ENCODE measurements at places on chromosomes 6 and 20.

DNA sequence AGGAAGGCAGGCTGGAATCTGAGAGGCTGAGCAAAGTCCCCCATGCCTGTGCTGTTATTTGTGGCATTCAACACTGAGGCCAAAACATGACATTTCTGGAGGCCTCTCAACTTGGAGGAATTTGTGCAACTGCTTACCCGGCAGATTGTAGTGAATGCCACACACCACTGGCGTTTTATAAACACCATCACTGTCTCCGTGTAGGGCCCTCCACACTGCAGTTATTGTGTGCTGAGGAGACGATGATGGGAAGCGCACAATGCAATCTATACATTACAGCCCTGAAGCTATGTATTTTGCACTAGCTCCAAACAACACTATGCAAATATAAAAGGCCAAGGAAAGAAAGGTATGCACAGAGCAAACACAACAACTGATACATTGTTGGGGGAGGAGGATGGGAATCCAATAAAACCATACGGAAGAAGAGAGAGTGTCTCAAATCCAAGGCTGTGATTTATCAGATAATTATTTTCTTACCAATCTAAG, 106.5 kb downstream of the SMLR1 start:
- DNase-seq = no peak

DNA sequence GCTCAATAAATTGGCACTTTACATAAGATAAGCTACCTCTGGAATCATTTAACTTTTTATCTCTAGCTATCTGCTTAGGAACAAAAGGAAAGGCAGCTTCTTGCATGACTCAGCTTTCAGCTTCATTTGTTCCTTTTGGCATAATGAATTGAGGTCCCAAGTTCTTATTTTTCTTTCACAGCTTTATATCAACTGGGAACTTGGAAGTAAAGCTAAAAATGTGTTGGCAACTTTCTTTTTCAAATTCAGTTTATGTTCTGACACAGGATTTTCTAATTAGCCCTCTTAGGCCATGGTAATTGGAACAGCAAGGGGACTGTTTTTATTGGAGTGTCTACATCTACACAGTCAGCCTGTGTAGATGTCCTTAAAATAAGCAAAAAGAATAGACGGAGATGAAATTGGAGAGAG, 55.2 kb upstream of the MRAP2 start:
- DNase-seq = no peak

GRCh38 chr20:57952136-57952535, 242.3 kb upstream of the PMEPA1 start:
- DNase-seq = no peak

DNA sequence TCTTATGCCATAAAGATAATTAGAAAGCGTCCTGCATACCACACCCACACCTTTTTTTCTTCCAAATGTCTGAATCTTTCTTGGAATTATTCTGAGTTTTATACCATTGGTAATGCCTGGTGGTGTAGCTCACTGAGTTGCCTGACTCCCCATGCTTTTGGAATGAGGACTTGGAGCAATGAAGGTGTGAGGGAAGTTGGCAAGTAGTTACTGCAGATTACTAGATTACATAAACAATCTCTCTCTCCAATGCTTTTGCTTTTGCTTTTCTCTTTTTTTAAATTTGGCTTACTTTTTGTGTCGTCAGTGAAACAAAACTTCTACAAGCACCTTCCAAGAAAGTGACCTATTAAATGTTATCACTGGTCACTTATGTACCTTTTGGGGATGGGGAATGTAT, 406.1 kb upstream of the SOX4 start:
- no peak for DNase-seq

- no peak for DNase-seq
Measured at GRCh38 chr6:24606200-24606930, 39.6 kb downstream of the KIAA0319 start.

DNA sequence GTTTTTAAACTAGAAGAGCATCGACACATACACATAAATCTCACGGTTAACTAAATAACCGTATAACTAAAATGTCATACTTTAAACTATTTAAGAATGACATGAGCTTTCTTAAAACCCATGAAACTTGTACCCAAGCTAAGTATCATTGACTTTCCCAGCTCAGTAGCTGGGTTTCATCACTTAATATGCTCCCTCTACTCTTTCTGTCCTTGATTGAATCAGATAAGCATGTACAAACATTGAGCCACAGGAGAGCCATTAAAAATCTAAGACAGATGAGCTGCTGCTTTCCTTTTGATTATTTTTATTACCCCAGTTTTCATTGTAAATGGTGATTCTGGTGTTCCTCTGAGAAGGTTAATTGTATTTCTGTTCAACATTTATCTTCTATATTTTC, 115.8 kb downstream of the FOXO3 start:
- DNase-seq = no peak

DNA sequence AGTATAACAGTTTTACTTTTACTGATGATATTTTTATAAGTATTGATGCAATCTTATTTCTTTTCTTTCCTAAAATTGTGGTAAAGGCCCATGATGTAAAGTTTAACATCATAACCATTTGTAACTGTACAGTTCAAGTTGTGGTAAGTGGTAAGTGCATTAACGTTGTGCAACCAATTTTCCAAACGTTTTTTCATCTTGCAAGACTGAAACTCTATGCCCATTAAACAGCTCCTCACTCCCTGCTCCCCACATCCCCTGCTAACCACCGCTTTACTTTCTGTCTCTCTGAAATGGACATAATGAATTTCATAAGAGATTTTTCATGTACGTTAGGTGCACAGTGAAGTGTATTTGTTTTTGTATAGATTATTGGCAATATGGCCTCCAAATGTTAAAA, 106.0 kb downstream of the PACRG start:
- no peak for DNase-seq

DNA sequence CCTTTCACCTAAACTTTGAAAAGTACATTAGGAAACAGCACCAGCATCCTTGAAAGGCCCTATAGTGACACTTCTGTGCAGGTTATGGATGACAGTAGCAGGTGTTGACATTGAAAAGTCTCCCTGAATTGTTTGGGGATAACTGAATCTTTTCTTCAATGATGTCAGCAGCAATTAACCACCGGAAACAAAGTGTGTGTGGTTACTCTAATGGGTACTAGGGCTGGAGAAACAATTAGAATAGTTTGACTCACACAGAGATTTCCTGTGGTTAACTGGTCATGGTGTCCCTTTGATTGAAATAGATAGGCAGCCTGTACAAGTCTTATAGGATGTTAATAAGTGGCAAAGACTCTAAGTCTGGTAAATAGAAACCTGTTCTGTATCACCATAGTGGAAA, 189.1 kb downstream of the TBX18 start:
- DNase-seq = no peak

GRCh38 chr20:22986601-22987000, 48.5 kb upstream of the SSTR4 start:
- no peak for DNase-seq

DNA sequence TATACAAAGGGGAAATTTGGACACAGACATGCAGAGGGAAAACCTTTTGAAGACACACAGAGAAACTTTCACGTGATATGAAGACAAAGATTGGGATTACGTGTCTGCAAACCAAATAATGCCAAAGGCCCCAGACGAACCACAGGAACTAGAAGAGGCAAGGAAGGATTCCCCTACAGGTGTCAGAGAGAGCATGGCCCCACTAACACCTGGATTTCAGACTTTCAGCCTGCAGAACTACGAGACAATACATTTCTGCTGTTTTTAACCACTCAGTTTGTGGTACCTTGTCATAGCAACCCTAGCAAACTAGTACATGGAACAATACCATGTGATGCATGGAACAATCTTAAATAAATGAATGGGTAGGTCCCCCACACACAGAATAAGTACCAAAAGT, 341.0 kb downstream of the HDGFL1 start:
- no peak for DNase-seq

DNA sequence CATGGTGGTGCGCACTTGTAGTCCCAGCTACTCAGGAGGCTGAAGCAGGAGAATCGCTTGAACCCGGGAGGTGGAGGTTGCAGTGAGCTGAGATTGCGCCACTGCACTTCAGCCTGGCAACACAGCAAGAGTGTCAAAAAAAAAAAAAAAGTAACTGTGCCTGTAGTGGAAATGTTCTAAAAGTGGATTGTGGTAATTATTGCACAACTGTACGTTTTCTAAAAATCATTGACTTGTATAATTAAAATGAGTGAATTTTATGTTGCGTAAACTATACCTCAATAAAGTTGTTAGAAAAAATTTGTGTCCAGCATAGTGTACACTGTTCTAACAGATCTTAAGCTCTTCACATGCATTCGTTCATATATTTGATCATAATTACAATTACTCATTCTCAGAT, 5.5 kb downstream of the SEC23B start:
- no peak for DNase-seq

DNA sequence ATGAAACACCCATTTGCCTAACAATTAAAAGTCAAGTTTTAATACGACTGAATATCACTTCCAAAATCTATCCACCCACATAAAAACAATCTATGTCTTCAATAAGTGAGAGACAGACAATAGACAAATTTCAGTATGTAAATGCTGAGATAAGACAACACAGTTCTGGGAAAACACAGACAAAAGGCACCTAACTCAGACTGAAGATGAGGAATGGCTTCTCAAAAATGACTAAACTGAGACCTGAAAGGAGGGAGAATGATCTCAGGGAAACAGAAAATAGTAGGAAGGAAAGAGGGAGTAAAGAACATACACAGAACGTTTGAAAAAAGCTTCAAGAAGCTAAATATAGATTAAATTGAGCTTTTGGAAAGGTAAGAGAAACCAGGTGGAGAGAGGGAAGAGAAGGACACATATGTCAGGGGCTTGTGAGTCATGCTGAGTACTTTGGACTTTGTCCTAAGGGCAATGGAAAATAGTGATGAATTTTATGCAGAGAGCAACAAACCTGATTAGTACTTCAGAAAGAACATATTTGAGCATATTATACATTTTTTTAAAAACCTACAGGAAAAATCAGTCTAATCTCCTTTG, 16.1 kb downstream of the LMBRD1 start:
- DNase-seq = no peak

GRCh38 chr6:160042014-160042773, 73.3 kb downstream of the IGF2R start:
- no peak for DNase-seq

- DNase-seq = no peak
Measured at GRCh38 chr6:22372922-22373321, 76.1 kb upstream of the PRL start.

DNA sequence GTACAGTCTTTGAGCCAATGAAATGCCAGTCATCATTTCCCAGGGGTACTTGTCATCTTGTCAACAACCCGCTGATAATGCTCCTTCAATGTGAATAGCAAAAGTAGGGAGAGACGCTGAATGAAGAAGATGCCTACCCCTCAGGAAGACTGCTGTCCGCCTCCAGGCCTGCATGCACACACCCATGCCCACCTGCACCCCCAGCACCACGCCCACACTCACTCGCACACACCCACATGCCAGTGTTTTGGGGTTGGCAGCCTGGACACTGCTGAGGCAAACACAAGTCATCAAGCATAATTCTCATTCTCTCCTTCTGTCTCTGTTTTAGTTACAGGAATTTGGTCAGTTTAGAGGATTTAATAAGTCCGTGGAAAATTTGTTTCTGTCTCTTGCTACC, 63.6 kb downstream of the SYTL3 start:
- DNase-seq = no peak

- DNase-seq = no peak
Measured at GRCh38 chr6:147078106-147078505, 126.1 kb upstream of the STXBP5 start.

DNA sequence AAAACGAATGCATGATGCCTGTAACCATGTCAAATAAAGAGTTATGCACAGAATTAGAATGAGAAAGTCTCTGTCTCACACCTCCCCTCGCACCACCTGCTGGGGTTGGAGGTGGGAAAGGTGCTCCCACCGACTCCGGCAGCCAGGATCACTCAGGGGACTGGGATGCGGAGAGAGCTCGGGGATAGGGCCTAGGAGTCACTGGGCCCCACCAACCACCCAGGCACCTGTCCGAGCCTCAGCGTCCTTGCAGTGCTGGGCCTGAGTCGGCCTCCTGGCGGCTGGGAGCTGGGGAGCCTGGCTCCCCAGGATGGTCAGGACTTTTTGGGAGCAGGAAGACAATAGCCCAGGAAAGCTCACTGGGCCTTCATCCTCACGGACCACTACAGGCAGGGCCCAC, 22.4 kb upstream of the CHRNA4 start:
- DNase-seq = no peak

DNA sequence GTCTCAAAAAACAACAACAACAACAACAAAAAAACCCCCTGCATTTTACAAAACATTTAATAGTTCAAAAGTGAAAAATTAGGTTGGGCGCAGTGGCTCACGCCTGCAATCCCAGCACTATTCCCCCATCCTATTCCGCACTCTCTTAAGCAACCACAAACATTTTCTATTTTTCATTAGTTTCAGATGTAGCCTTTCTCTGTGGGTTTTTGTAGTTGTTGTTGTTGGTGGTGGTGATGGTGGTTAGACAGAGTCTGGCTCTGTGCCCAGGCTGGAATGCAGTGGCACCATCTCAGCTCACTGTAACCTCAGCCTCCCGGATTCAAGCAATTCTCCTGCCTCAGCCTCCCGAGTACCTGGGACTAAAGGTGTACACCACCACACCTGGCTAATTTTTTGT, 6.4 kb upstream of the GMNN start:
- no peak for DNase-seq

- DNase-seq = peak; percentile 5
Measured at GRCh38 chr6:17167327-17167979, 65.6 kb downstream of the STMND1 start.
